ENCODE measurements at places on chromosomes 3 and 15.

DNA sequence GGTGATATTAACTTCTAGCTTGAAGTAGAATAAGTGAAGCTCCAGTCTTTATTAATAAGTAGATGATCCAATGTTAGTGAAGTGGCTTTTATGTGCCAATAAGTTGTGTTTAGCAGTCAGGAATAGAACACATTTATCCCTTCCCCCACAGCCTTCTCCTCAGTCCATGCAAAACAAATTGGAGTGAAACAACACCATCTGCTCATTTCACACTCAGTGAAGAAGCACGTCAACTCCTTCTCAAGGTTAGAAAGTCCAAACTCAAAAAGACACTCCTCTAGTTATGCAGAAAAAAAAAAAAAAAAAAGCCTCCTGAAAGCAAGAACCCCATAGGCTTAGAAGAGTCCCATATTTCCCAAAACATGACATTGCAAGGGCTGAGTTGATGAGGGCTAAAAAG is 18.0 kb upstream of the NEO1 start:
- no peak for DNase-seq

GRCh38 chr15:88288661-88289060 is 32.1 kb upstream of the NTRK3 start:
- no peak for DNase-seq

DNA sequence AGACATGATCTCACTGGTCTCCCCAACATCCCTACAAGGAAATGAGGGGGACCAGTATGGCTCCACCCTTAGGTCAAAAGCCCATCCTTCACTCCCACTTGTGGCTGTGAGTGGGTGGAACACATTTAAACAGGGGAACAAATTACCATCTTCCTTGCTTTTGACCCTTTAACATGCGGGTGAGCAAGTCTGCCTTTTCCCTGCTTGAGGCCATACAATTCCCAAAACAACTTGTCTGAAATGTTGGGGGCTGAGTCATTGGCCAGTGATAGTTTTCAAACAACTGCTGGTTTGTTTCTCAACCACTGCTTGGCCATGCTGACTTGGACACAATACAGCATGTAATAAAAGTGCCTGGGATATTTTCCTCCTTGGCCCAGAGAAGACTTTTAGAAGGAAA is 39.6 kb downstream of the COL8A1 start:
- DNase-seq, result no peak

- no peak for DNase-seq
Observed at GRCh38 chr3:111691293-111691909, 96.3 kb upstream of the ZBED2 start.

DNA sequence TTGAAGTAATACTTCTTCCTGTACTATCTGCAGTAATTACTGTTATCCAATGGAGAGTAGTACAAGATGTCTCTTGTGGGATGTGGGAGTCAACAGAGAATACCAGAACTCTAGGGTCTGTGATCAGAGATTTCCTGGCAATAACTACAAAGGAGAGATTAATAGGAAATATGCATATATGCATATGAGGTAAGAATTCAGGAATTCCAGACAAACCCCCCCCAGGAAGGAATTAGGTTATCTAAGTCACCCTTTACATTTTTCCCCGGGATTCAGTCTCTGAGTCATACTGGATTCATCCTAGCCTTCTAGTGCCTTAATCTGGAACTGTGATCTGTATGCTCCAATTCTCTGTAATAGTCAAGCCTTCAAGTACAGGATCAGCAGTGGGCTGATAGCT is 49.4 kb downstream of the GTF2E1 start:
- no peak for DNase-seq

- peak; percentile 96 for DNase-seq
Observed at GRCh38 chr15:45279024-45279698, 27.1 kb downstream of the SLC28A2 start.
